Large intestine (tissue), 12 donors: ENCODE measurements at places on chromosomes 7 and 10.

DNA sequence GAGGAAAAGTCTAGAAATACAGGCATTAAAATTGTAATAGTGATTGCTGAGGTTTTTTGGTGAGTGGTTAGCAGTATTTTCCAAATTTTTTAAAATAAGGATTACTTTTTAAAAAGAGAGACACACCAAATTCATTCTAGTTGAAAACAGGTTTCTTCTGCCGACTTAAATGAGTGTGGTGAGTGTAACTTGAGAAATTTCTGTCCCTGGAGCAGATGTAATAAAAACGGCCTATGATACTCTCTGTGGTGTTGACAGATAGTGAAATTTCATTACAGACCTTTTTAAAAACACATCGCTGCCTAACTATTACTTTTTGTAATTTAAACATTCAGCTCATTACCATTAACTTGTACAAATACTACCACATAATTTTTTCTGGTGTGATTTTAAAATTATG, 90.1 kb downstream of the CYP51A1 start:
- no peaks in the 10 kb centered on the region for H3K27me3 ChIP-seq
- peaks cover 35% of the 10 kb centered on the region for H3K36me3 ChIP-seq
- peaks cover 18% of the 10 kb centered on the region for H3K4me1 ChIP-seq
- H3K4me3 ChIP-seq = peak overlapping the region; percentile 40

- no peak overlapping the region for H3K27ac ChIP-seq
- H3K4me3 ChIP-seq = no peak overlapping the region
- H3K36me3 ChIP-seq = no peaks in the 10 kb centered on the region
- DNase-seq = no peak
- peaks cover 4% of the 10 kb centered on the region for H3K27me3 ChIP-seq
Observed at GRCh38 chr7:141495057-141495456, 56.2 kb upstream of the AGK start.

- no peak overlapping the region for H3K27ac ChIP-seq
- no peaks in the 10 kb centered on the region for H3K27me3 ChIP-seq
- H3K4me3 ChIP-seq = no peak overlapping the region
Observed at GRCh38 chr7:16982640-16983350, 101.0 kb upstream of the AGR3 start.

DNA sequence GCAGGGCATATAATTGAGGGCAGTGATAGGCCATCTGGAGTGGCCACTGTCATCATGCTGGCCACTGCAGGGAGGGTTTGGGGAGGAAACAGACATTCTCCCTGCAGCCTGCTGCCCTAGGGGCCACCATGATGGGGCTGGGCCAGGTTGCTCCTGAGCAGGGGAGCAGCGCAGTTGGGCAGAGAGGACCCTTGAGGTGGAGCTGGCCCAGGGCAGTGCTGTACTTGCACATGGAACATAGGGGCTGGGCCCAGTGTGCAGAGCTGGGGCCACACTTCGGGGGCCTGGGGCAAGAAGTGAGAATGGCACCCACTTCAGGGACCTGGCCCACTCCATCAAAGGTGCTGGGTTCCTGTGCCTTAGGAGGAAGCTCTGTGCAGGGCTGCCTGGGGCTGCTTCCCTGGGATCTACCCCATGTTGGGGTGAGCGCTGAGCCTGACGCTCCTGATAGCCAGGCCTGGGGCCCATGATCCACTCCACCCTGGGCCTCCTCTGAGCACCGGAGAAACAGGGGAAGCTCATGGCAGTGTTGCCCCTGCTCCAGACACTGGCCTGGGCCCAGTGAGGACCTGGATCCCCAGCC, 21.3 kb upstream of the NUB1 start:
- no peak for DNase-seq
- no peak overlapping the region for H3K27ac ChIP-seq
- H3K4me3 ChIP-seq = no peak overlapping the region
- H3K36me3 ChIP-seq = no peaks in the 10 kb centered on the region
- H3K27me3 ChIP-seq = no peaks in the 10 kb centered on the region
- no peaks in the 10 kb centered on the region for H3K4me1 ChIP-seq

GRCh38 chr10:69976795-69977546, 75.7 kb upstream of the MACROH2A2 start:
- no peaks in the 10 kb centered on the region for H3K36me3 ChIP-seq
- no peak overlapping the region for H3K4me3 ChIP-seq
- no peaks in the 10 kb centered on the region for H3K4me1 ChIP-seq
- H3K27me3 ChIP-seq = peaks cover 10% of the 10 kb centered on the region

DNA sequence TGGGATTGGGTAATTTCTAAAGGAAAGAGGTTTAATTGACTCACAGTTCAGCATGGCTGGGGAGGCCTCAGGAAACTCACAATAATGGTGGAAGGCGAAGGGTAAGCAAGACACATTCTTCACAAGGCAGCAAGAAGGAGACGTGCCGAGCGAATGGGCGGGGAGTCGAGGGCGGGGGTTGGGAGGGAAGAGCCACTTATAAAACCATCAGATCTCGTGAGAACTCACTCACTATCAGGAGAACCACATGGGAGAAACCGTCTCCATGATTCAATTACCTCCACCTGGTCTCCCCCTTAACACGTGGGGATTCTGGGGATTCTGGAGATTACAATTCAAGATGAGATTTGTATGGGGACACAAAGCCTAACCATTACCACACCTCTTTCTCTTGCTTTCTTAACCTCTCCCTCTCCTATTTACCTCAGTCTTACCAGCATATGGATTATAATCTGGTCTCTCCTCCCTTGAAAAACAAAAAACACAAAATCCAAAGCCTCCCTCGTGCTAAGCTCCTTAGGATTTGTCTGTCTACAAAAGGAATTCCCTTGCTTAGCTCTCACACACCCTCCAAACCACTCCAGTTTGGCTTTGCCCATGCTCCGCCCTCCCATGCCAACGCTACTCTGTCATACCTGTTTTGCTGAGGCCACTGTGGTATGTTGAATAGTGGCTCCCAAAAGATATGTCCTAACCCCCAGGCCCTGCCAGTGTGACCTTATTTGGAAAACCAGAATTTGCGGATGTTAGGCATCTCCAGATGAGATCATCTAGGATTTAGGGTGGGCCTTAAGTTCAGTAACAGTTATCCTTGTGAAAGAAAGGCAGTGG, 19.6 kb upstream of the EFCAB10 start:
- no peak for DNase-seq
- no peaks in the 10 kb centered on the region for H3K36me3 ChIP-seq
- no peak overlapping the region for H3K27ac ChIP-seq
- H3K27me3 ChIP-seq = no peaks in the 10 kb centered on the region
- H3K4me3 ChIP-seq = no peak overlapping the region

DNA sequence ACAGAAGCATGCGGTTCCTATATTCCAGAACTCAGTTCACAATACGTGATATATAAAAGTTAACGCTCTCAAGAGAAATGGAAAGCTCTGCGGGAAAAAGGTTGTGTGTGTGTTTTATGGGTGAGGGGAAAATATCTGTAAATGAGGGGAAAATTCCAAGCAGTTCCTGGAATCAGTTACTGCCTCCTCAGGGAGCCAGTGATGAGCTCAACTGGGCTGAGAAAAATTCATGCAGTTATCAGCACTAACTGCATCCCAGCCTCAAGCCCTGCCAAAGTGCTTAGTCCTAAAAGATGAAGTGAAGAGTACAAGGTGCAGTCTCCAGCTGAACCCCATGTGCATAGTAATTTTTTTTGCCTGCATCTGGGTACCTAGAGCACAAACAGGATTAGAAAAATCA, 191.9 kb downstream of the CDK14 start:
- H3K27ac ChIP-seq = no peak overlapping the region
- no peaks in the 10 kb centered on the region for H3K4me1 ChIP-seq
- no peaks in the 10 kb centered on the region for H3K27me3 ChIP-seq
- no peak for DNase-seq
- H3K36me3 ChIP-seq = no peaks in the 10 kb centered on the region
- H3K4me3 ChIP-seq = no peak overlapping the region

- peak; percentile 86 for DNase-seq
- no peaks in the 10 kb centered on the region for H3K36me3 ChIP-seq
- H3K4me1 ChIP-seq = peaks cover 9% of the 10 kb centered on the region
- H3K27me3 ChIP-seq = no peaks in the 10 kb centered on the region
- no peak overlapping the region for H3K4me3 ChIP-seq
Observed at GRCh38 chr7:30469303-30469702, 9.3 kb downstream of the NOD1 start.

DNA sequence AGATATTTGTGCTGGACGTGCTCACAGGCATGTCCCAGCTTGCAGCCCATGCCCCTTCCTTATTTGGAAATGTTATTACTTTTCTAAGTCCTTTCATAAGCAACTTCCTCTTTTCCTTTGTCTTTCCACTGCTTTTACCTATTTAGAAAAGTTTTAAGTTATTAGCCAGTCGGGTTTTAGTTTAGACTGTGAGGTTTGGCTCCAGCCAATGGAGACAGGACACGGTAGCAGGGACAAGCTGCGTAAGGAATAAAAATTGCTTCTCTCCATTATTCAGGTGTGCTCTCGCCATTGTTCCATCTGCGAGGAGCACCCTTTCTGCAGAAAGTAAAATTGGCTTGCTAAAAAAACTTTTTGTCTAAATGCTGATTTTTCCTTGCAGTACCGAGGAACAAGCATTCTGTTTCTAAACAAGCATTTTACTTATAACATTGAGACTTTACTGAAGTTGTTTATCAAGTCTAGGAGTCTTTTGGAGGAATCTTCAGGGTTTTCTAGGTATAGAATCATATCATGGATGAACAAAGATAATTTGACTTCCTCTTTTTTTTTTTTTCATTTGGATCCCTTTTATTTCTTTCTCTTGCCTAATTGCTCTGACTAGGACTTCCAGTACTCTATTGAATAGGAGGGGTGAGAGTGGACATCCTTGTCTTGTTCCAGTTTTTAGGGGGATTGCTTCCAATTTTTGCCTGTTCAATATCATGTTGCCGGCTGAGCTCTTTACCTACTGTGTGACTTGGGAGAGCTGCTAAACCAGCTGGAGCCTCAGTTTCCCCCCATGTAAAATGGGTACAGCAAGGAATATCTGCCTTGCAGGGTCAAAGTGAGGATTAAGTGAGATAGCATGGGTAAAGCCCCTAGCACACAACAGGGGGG, 63.8 kb downstream of the ALOX5 start:
- H3K36me3 ChIP-seq = no peaks in the 10 kb centered on the region
- no peak for DNase-seq
- no peak overlapping the region for H3K4me3 ChIP-seq
- H3K4me1 ChIP-seq = no peaks in the 10 kb centered on the region

GRCh38 chr7:157176771-157177170, 38.0 kb downstream of the UBE3C start:
- no peak for DNase-seq
- H3K27me3 ChIP-seq = no peaks in the 10 kb centered on the region
- H3K36me3 ChIP-seq = peaks cover 74% of the 10 kb centered on the region
- H3K4me3 ChIP-seq = no peak overlapping the region

GRCh38 chr10:126011995-126012394, 115.6 kb downstream of the FANK1 start:
- H3K36me3 ChIP-seq = no peaks in the 10 kb centered on the region
- H3K4me3 ChIP-seq = no peak overlapping the region
- no peak for DNase-seq
- H3K4me1 ChIP-seq = no peaks in the 10 kb centered on the region
- H3K27me3 ChIP-seq = no peaks in the 10 kb centered on the region

- H3K27ac ChIP-seq = no peak overlapping the region
- H3K4me1 ChIP-seq = no peaks in the 10 kb centered on the region
- H3K36me3 ChIP-seq = no peaks in the 10 kb centered on the region
- H3K27me3 ChIP-seq = no peaks in the 10 kb centered on the region
- H3K4me3 ChIP-seq = no peak overlapping the region
Observed at GRCh38 chr10:58608351-58608750, 95.7 kb downstream of the BICC1 start.
